SK-N-MC (cell line): ENCODE measurements at places on chromosomes 1 and 21.

GRCh38 chr1:53075206-53075605 lies 13.2 kb downstream of the PODN start:
- no peak for DNase-seq

- no peak for DNase-seq
These were observed 35.7 kb upstream of the SIM2 start for GRCh38 chr21:36663033-36663855.

- no peak for DNase-seq
These were observed 14.4 kb downstream of the SH3GLB1 start for GRCh38 chr1:86718786-86719185.

GRCh38 chr1:226033582-226033981 lies 28.9 kb upstream of the H3-3A start:
- DNase-seq = no peak

DNA sequence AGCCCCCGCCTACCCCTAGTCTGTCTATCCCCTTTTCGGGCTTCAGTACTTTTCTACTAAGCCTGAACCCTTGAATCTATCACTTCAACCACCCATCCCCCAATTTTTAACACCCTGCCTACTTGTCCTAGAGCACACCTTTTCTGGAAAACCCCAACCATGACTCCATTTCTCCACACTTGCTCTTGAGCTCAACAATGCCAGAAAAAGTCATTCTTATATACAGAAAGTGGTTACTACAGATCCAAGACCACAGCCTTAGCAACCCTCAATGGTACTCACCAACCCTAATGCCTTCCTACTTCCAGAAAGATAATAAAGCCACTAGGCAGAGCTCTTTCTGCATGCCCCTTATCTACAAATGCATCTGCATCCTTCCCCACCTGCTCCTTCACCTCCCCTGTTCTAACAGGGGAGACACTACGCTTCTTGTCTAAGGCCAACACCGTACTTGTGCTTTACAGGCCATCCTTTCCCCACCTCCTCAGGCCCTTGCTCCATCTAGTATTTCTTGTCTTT lies 41.2 kb downstream of the DMAP1 start:
- no peak for DNase-seq

DNA sequence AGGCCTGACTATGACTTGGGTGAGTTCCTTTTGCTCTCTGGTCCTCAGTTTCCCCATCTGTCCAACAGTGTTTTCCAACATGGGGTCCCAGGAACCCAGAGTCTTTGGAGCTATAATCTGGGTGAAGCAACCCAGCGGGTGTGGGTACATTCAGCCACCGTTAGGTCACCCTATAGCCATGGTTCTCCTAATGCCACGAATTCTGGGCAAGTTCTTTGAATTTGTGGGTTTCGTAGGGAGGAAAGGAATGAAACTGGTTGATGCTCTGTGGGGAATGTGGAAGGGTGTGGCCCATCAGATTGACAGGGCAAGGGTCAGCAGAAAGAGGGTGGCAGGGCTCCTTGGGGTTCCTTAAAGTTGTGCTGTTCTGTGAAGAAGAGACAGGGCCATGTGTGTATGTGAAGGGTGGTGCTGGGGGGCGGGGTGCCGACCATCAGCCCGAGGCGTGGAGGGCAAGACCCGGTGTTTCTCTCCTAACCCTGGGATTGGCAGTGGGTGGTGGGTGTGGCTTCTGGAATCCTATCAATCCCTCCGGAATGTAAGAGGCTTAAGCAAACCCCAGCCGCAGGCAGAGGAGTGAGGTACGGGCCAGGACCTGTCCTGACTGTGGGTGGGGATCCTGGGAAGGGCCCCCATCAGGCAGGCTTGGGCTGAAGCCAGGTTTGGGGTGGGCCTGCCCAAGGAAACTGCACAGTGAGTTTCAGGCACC lies 35.5 kb upstream of the ZNF362 start:
- no peak for DNase-seq

DNA sequence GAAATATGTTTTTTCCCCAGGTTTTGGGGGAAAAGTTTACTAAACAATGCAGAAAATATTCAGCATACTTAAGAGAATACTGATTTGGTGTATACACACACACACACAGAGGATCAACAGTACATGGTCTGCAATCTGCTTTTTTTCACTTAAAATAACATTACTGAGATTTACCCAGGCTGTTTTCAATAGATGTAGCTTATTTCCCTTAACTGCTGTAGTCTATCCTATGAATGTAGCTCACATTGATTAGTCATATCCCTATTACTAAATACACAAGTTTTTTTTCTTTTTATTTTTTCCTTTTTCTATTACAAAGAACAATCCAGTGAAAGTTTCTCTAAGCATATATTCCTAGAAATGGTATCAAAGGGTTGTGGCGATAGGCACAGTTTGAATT lies 266.7 kb upstream of the GREM2 start:
- DNase-seq = no peak

DNA sequence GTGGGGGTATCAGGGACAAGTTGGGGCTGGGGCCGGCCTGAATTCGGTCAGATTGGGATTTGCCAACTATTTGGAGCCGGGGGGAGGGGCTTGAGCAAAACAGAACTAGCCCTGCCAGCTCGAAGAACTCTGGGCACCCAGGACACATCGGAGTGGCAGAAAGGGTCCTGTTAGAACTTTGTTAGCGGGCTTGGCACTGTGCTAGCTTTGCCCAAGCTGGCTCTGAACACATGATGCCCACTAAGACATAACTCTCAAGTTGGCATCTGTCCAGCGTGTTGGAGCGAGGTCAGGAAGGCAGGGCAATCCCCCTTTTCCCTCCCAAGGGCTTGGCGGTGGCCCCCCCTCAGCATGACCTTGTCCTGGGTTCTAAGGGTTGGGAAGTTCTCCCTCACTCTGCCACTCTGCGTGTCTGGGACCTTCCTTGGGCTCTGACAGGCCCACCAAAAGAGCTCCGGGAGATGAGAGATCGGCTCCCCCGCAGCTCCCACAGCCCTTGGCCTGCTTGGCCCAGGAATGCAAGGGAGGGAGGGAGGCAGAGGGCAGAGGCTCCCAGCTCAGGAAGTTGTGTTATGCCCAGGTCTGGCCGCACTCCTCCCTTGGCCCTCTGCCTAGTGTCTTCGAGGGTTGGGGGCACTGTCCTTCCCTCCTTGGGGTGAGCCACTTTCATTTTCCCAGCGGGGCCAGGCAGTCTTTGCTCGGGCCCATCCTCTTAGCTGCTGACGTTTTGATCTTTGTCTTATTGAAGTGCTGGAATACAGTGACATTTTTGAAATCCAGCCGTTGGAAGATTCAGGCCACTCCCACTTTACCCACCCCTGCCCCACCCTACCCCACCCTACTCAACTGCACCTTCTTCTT lies 1.2 kb downstream of the LMNA start:
- DNase-seq = no peak

DNA sequence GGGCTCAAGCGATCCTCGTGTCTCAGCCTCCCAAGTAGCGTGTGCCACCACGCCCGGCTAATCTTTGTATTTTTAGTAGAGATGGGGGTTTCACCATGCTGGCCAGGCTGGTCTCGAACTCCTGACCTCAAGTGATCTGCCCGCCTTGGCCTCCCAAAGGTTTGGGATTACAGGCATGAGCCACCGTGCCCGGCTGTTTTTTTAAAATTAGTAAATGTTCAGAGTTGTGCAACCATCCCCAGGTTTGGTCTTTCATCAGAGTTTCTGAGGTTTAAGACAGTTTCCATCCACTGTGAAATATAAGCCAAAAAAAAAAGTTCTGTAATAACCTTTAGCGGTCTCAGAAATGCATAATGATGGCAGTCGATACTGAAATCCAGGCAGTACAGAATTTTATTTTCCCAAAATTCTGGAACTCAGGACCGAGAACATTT lies 550 bp upstream of the SYT11 start:
- no peak for DNase-seq

DNA sequence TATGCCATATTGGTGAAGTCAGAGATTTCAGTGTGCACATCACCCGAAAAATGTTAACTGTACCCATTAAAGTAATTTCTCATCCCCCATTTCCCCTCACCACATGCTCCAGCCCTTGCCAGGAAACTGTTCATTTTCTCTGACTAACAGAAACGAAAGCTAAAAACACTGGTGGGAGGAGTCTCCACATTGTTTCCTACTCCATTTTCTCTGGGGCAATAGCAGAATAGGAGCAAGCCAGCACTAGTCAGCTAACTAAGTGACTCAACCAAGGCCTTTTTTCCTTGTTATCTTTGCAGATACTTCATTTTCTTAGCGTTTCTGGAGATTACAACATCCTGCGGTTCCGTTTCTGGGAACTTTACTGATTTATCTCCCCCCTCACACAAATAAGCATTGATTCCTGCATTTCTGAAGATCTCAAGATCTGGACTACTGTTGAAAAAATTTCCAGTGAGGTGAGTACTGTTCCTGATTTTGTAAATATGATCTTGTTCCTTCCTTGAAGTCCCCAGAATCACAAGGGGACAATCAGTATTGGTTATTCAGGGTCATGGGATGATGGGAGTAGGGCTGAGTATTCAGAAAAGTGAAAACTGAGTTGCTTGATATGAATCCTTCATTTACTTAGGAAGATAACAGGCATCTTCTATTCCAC lies at the start of gene IFI16:
IFI16 (plus strand) TSS at position 204 of the 658 bp plus-strand sequence. CDS start 4,774 bp downstream, outside the sequence.
- DNase-seq = no peak

GRCh38 chr1:30419831-30420230 lies 303.6 kb downstream of the MATN1 start:
- no peak for DNase-seq

DNA sequence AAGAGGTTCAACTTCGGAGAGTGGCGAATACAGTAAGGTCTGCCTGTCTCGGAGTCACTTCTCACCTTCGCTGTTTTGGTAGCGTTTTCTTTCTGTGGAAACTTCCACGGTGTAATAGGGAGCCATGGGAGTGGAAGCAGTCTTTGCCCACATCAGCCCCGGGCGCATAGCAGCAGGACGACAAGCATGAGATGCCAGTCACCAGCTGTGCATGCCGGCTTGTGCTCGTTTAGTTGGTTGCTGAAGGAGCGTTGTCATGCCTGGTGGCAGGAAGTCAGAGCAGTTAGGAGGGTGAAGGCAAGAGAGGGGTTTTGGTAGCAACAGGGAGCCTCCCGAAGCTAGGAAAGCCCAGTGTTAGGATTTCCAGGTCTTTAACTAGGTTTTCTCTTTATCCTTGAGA lies 58.8 kb downstream of the MRPS6 start:
- no peak for DNase-seq

DNA sequence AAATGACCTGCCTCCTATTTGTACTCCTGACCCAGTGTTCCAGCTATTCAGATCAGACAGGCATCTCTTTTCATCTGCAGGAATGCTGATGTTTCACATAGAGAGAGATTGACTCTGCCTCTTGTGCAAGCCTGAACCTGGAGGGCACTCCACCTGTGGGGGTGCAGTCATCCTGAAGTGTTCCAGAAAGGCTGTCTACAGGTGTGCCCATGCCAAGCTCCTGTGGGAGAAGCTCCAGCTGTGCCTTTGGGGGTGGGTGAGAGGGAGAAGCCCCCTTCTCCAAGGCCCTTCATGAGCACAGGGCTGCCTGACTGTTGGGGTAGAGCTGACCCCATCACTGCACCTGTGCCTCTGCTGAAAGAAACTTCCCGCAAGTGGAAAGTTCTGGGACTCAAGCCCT lies 22.8 kb downstream of the IFI44 start:
- no peak for DNase-seq

GRCh38 chr1:69794831-69795230 lies 227.1 kb downstream of the LRRC7 start:
- no peak for DNase-seq

- no peak for DNase-seq
These were observed 109.2 kb upstream of the RAB4A start for GRCh38 chr1:229161740-229162139.

GRCh38 chr1:60367532-60367931 lies 294.0 kb upstream of the C1orf87 start:
- DNase-seq = no peak

GRCh38 chr21:17753736-17754135 lies 65.4 kb downstream of the C21orf91 start:
- DNase-seq = no peak

DNA sequence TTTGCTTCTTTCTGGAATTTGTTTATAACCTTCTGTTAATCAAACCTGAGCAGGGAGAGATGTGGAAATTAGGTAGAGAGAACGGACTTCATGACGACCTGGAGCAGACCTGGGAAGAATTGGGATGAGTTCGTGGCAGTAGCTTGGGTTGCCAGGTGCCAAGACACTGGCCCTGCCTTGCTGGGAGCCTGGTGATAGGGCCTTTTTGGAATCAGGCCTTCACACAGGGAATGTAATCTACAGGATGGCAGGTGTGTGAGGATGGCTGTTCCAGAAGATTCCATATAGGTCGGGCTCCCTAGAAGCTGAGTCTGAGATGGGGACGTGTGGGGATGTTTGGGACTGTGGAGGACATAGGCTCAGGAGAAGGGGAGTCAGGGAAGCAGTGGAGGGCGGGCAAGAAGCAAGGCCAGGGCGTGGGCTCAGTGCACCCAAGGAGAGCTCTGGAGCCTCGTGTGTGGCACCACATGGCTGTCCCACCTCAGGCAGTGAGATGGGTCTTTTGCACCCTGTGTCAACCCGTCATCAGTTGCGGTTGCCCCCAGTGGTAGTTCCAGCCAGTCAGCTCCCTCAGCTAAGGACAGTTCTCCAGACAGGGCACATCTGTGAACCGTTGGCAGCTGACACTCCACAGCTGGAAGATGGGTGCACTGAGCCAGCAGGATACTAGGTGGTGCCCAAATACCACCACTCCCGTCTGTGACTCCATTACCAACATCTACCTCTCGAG lies 395.9 kb downstream of the MATN1 start:
- DNase-seq = no peak

- no peak for DNase-seq
These were observed 64.8 kb upstream of the GNG4 start for GRCh38 chr1:235714205-235714897.

GRCh38 chr1:152582647-152583046 lies 2.3 kb upstream of the LCE3D start:
- DNase-seq = no peak

DNA sequence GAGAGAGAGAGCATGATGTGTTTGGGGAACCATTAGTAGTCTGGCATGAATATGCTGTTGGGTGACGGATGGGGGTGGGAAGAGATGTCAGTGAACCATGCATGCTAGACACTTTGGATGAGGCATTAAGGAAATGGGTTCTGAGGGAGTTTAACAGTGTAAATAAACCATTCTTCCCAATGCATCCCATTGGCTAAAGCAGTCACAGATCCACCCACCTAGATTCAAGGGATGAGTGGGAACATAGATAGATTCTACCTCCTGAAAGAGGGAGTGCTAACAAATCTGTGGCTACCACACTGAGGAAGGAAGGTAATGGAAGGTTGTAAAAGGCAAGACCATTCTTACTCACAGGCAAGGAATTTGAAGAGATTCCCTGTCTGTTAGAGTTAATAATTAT lies 129.8 kb upstream of the CACNA1E start:
- no peak for DNase-seq

DNA sequence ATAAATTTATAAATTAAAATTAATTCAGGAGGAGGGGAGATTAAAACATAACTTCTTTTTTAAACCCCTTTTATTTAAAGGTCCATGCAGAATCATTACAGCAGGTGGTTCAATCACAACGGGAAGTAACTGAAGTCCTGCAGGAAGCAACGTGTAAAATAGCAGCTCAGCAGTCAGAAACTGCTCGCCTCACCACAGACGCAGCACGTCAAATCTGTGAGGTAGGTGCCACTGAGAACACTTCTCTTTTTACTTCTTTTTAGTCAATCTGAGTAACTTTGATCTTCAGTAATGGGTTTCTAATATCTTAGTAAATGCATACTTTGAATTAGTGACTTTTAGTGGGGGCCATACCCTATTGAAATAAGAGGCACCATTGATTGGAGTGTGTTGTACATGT lies 87.0 kb downstream of the CEP350 start:
- DNase-seq = no peak
